ENCODE measurements at places on chromosomes 16 and 17.

DNA sequence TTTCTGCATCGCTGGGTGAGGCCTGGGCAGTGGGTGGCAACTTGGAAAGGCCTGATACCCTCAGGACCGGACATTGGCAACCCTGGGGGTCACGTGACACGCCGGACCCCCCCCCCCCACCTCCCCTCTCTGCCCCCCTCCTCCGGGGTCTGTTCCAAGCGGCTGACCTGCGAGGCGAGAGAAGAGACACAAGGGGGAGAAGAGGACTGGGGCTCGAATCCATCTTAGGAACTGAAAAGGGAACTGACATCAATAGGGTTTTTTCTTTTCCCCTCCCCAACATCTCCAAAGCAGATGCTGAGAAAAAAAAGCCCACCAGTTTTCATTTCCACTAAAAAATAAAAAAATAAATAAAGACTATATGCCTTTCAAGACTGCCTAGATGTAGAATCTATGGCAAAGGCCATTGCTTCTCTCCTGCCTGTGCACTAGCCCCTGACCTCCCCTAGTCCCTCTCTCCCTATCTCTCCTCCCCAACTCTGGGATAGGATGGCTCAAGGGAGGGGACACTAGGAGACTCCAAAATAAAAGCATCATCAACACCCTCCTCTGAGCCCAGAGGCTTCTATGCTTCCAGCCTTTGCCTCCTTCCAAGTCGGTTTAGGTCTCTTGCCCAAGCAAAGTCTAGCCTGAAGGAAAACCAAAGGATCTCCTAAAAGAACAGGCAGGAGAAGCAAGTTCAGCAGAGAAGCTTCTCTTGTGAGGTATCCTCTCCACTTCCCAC, 7.7 kb upstream of the HOXB2 start:
- no peak for DNase-seq

GRCh38 chr16:8642146-8642545, 20.6 kb downstream of the METTL22 start:
- DNase-seq: no peak

GRCh38 chr17:78406920-78407319, 28.5 kb downstream of the PGS1 start:
- no peak for DNase-seq

- no peak for DNase-seq
Observed at GRCh38 chr16:22670551-22671041, 143.4 kb upstream of the HS3ST2 start.

- DNase-seq: no peak
Observed at GRCh38 chr16:85377388-85378144, 235.6 kb upstream of the GSE1 start.

Measured in stimulated activated CD4-positive, alpha-beta T cell treated with anti-CD3 and anti-CD28 coated beads, Interleukin-1b, Interleukin-23, amount 100 ng/mL, for 1 hour (primary cell).